ENCODE measurements at places on chromosomes 6 and 20.

GRCh38 chr20:47418069-47418757 is 61.7 kb upstream of the ZMYND8 start:
- DNase-seq: no peak

GRCh38 chr6:42141603-42142117 is 760 bp downstream of the C6orf132 start:
- DNase-seq: no peak

GRCh38 chr20:50240092-50240491 is 49.5 kb downstream of the CEBPB start:
- no peak for DNase-seq

GRCh38 chr6:91713911-91714310 is 1127.0 kb upstream of the MAP3K7 start:
- no peak for DNase-seq

- DNase-seq: no peak
Observed at GRCh38 chr6:44650947-44651346, 263.4 kb downstream of the CDC5L start.

DNA sequence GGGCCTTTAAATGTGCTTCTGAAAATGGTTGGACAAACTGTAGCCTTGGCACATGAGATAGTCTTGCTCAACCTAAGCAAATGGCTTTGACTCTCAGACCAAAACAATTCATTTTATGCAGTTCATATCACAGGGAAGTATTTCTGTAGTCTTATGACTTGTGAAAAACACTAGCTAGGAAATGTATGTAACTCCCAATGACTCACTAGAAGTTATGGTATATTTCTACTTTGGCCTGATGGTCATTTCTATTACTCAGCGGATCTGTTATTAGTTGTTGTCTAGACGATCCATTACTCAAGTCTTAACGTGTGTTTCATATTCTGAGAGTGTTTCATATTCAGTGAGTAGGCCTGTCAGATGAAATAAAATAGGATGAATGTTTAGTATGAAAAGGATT is 1333.5 kb downstream of the KHDRBS2 start:
- no peak for DNase-seq

DNA sequence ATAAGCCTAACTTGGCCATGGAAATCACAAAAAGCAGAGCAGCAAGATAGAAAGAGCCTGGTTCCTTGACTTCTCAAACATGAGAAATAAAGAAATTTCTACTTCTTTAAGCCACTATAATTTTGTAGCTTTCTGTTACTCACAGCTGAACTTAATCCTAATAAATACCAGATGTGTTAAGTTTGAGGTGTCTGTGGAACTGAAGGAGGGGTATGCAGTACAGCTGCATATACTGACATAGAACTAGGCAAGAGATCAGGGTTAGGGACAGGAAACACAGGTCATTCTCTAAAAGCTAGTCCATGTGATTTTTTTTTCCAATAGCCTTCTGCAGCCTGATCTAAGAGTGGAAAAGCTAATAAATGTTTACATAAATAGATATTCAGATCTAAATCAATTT is 123.9 kb downstream of the COL12A1 start:
- DNase-seq: no peak

DNA sequence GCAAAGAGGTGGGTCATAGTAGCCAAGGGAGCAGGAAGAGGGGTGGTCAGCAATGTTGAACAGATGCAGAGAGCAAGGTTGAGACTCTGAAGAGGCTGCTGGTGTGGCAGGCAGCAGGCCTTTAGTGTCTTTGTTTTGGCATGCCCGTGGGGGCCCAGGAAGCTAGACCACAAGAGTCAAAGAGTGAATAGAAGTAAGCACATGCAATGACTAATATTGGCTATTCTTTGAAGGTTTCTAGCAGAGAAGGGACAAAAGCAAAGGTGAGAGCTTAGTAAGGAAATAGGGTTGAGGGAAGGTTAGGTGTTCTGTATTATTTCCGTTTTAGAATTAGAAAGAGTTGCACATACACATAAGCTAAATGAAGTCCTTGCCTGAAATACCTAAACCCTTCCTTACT is 18.8 kb downstream of the TDRD6 start:
- DNase-seq: no peak

DNA sequence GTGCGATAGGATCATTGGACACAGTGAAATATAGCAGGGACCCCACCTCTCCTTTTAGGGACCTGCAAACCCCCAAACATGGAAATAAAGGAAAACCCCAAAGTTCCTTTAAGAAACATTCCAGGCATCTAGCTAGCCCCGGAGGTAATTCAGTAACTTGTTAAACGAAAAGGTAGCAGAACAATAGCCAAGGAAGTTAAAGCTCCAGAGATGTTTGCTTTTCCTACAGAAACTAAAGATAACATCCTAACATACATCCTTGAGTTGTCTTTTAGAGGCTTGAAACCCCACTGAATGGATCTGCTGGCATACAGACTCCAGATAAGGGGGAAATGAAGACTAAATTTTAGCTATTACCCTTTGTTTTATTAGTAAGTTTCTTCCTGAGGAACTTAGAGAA is 51.0 kb downstream of the FAM184A start:
- DNase-seq: no peak

DNA sequence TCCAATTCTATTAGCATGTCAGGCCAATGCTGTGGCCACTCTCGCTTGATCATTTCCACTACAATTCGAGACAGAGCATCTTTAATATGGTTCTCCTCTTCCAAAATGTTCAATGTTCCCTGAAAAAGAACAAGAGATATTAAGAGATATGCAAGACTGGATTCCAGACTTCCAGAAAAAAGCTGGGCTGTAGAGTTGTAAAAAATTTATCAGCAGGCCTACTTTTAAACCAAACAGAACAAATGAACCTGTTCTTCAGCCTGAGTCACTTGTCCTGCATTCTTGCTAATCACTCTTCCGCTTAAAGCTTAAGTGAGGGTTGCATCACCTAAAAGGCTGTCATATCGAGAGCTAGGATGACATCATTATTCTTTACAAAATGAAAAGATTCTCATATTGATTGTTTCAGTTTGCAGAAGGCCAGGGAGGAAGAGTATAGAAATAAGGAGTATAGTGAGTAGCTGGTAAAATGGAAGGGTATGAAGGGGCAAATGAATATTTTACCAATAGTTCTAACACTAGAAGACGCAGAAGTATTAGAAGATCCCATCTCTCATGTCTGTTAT is 4.9 kb downstream of the XPO5 start:
- DNase-seq: peak; percentile 27

GRCh38 chr6:149440735-149441671 is 40.9 kb downstream of the SUMO4 start:
- DNase-seq: no peak

GRCh38 chr6:33292996-33293682 is 3.7 kb downstream of the PFDN6 start:
- no peak for DNase-seq

- no peak for DNase-seq
Observed at GRCh38 chr6:156685823-156686222, 91.4 kb upstream of the ARID1B start.

Data from T-helper 2 cell treated with Interferon-gamma antibody and Interleukin-4, amounts not matched to agents 5 μg/mL and 100 μg/mL, for 36 hours (primary cell).